ENCODE measurements at places on chromosomes 7 and 10.

DNA sequence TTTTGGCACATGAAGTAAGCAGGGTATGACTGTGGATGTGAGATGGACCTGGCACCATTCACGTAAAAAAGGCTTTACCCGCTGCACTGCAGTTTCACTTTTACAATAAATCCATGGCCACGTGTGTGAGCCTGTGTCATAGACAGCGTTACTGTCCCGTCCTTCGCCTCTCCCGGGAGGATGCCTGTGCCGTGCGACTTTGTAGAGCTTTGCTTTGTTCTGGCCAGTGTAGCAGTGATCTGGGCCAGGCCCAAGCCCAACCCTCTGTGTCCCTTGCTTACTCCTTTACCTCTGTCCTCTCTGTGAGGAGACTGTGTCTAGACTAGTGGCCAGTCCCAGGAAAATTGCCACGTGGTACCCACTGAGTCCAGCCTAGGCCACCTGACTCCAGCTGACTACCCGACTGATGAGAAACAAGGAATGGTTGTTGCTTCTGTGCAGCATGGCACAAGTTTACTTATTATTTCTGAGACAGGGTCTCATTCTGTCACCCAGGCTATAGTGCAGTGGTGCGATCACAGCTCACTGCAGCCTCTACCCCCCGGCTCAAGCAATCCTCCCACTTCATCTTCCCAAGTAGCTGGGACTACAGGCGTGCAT lies 48.1 kb downstream of the JAKMIP3 start:
- no peak for DNase-seq

DNA sequence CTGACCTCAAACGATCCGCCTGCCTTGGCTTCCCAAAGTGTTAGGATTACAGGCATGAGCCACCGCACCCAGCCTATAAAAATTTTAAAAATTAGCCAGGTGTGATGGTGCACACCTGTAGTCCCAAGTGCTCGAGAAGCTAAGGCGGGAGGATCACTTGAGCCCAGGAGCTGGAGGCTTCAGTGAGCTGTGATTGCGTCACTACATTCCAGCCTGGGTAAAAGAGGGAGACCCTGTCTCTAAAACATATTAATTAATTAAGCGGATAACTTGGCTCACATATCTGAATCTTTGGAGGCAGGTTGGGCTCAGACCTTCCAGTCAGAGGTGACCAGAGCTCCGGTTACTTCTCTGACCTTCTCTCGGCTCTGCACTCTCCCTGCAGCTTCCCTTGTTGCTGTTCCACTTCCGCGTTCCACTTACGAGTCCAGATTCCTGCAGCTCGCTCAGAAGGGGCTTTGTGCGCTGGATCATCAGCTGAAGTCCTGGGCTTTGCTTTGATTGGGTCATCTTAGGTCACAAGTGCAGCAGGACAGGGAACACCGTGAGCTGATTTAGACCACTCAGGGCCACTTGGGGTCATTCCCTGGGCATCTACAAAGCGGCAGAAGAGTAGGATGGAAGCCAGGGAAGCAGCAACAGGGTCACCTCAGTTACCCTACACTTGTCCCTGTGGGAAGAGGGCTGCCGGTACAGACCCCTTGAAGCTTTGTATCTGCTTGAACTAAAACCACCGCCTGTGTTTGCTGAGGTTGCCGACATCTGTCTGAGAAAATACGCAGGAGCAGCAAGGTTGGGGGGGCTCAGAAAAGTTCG lies 2.0 kb upstream of the ARPC1B start:
- no peak for DNase-seq

DNA sequence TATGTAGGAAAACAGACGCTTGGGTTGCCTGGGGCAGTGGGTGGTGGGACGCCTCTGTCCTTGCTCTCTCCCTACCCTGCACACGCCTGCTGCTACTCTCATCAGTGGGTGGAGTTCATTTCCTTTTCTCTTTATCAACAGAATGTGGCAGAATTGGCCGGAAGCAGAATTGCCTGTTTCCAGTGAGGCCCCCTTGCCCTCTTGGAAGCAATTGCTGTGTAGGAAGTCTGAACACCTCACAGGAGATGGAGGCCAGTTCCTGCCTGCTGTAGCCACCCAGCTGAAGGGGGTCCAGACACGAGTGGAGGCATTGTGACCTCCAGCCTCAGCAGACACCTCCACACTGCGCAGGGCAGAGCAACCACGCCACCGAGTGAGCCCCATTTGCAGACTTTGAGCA lies 331.6 kb upstream of the ZNF32 start:
- no peak for DNase-seq

DNA sequence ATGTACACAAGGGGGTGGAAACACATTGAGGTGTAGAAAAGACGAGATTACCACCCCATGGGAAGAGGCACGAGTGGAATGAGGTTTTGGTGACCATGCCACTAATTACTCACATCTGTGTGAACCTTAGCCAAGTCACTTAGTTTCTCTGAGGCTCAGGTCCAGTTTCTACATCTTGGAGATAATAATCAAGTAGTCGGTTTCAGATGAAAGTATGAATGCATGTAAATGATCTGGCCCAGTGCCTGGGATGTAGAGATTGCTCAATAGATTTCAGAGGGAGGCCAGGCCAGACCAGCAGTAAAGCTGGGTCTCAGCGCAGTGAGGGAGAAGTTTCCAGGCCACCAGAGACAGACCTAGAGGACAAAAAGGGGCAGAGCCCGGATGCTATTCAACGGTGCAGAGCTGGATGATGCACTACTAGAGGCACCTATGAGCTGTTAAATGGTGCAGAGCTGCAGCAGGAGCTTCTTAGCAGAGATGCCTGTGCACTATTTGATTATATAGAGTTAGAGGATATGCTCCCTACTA lies 725.1 kb downstream of the GRID1 start:
- no peak for DNase-seq

GRCh38 chr7:151549083-151549482 lies 29.4 kb upstream of the RHEB start:
- no peak for DNase-seq

GRCh38 chr10:110081911-110082310 lies 74.1 kb downstream of the ADD3 start:
- DNase-seq, result no peak

DNA sequence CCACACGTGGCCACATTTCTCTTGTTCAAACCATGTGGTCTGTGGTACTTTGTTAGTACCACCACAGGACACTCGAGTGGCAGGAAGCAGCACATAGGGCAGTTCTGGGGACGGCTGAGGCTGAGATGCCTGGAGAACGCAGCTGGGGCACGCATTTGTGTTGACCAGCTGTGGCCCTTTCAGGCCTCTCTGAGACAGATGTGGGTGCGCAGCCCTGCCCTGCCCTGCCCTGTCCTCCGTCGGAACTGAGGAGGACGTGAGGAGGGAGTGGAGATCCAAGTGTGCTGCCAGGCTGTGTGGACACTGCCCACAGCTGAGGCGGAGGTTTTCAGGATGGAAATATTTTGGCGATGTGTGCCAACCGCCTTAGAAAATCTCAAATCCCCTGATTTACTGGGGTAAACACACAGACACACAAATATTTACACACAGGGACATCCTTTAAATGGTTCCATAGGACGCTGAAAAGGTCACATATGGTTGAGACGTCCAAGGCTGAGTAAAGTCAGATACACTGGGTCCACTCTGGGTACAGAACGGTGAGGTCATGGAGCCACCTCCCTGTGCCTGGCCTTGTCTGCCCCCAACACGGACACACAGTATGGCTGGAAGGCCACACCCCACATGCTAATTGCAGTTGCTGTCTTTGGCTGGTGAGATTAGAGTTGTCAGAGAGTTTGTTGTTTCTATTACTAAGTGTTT lies 14.8 kb downstream of the BHLHA15 start:
- DNase-seq, result no peak

DNA sequence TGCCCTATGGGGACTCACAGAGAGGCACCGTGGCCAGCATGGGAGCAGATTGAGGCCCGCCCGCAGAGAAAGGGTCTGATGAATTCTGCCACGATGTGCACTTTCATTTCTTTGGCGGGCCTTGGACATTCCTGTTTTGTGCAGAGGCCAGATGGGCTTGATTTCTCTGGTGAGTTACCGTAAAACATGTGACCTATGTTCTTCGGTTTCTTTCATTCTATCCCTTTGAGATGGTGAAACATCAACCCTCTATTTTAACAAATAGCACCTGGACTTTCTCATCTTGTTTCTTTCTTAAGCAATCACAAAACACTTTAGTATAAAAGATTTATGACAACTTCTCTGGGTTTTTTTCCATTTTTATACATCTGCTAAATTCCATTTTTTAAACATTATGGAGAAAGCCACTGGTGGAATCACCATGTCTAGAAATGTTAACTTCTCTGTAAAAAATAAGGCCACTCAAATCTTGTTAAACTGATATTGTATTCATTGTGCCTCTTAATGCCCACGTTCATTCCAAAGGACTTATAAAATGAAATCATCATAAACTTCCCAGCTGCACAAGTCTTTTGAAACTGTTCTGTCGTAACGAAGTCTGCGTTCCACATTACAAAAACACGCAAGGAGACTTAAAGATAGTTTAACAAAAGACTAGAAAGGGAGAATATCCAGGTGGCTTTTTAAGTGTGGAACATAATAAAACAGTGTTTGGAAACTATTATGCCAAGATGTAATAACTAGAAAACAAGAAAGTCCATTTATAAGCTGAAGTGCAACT lies 21.4 kb upstream of the ODAD2 start:
- DNase-seq, result no peak

DNA sequence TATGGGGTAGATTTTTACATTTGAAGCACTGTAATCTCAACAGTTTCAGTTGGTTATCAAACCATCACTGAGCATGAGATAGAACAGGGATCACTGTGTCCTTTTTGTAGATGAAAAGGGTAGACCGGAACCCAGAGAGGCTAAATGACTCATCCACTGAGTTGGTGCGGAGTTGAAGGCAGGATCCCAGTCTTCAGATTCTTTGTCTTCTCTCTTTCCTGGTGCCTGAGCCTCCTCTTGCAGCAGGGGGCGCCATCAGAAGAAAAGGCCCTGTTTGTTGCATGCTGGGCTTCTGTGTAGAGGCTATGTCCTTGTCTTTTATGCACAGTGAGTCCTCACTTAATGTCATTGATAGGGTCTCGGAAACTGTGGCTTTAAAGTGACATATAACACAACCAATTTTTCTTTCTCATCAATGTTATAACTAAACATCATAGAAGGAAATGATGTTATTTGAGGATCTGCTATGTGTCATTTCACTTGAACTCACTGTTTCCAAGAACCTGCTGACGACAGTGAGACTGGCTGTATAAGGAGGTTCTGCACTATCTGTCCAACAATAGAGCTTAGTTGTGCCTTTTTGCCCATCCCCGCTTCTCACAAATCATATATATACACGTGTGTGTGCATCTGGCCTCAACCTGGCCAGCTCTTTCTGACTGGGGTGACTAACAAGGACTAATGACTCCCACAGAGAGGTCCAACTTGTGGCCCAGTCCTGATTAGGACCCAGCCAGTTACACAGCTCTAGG lies 14.3 kb downstream of the ZNF282 start:
- DNase-seq, result peak; percentile 85

DNA sequence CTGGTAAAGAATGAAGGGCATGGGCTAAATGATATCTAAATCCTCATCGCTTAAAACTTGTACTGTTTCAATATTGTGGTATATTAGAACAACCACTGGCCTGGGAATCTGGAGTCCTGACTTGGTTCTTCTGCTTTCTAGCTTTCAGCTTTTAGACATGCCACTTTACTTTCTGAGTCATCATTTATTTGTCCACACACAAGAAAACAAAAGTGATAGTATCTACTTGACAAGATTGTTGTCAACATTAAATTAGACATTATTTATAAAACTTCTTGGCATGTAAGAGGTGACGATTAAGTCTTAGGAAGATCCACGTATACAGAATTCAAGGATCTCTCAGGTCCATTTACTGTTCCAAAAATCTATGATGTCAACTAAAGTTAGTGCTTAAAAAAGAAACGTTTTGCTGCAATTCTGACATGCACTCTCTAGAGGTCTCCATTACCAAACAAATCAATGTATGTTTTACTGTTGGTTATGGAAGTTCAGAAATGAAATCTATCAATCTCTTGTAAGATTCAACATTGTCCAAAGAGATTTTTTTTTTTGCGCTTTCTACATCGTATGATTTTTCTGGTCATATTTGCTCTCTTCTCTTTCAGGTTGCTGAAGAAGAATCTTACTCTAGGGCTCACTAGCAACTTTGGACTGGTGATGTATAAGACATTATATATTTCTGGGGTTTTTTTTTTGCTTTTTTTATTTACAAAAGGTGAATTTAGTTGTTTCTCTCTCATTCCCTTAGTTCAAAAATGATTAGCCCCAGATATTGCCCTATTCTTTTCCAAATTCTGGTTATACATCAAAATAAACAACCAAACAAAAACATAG lies 53.6 kb upstream of the DYNC1I1 start:
- DNase-seq, result no peak
